NAMALWA (cell line): ENCODE measurements at places on chromosomes 4 and X.

GRCh38 chrX:154547245-154548027 lies at the start of gene IKBKG:
TSS of gene IKBKG (plus strand) at chrX:154547620. CDS start at chrX:154552003, 4,383 bp downstream.
- peak; percentile 89 for DNase-seq

- peak; percentile 74 for DNase-seq
Observed at GRCh38 chr4:169566021-169566818, 46.2 kb downstream of the NEK1 start.

DNA sequence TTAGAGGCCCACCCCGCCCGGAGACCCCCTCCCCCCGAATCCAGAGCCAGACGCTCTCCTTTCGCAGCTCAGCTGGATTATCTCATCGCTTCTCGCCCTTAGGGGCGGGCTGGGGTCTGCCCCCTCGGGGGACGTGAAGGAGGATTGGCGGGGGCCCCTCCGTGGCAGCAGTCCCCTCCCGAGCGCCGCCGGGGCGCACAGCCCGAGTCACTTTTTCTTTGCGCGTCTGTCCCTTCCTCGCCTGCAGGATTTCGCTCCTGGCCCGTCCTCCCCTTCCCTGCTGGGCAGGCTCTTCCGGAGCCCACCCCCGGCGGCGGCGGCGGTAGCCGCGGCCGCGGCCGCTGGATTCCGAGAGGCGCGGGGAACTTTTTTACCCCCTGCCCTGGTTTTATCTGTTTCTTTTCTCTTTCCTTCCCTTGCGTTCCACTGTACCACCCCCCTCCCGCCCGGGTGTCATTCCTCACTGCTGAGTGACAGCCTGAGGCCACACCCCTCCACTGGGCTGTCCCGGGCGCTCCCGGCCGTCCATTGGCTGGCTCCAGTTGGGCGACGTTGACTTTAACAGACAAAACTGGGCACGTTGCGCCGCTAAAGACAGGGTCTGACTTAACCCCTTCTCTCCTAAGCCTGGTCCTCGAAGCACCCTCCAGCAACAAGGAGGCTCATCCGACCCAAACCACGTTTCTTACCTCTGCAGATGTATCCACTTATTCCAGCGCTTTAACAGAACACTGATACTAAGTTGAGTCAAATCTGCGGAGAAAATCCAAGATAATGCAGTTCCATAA lies 492 bp upstream of the NKX3-2 start:
- peak; percentile 38 for DNase-seq

DNA sequence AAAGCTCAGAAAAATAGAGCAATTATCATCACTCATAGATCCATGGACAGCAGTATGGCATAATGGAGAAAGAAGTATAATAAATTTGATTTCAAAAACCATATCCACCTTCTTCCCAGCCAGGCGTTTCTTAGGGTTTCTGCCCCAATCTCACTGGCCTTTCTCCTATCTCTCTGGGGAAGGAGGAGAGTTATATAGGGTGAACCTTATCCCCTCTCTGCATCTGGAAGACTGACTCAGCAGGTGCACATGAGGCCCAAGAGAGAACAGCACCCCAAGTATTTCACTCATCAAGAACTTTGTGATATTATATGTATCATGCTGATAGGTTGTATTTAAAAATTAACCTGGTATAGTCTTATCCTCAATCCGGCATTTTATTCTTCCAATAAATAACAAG lies 318.8 kb upstream of the RASGEF1B start:
- DNase-seq = no peak

DNA sequence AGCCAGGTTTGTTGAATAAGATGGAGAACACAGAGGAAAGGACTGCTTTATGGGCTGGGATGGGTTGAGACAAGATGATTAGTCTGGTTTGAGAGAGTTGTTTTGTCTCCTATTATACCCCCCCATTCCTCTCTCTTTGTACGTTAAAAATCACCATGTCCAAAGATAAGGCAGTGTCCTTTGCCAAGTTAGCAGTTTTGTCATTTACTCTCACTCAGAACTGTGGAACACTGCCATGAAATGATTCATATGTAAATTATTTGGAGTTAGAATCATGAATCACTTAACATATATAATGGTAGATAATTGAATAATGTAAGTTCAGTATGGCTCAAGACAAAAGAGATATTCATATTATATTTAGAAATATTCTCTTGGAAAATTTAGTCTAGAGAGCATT lies 151.3 kb downstream of the DCLK2 start:
- no peak for DNase-seq

- DNase-seq = peak; percentile 95
Observed at GRCh38 chr4:7042503-7043283, 479 bp upstream of the TADA2B start.

- DNase-seq = no peak
Observed at GRCh38 chr4:7968262-7968896, 28.7 kb upstream of the AFAP1 start.

GRCh38 chr4:84455697-84456096 lies 43.4 kb downstream of the NKX6-1 start:
- DNase-seq = no peak

DNA sequence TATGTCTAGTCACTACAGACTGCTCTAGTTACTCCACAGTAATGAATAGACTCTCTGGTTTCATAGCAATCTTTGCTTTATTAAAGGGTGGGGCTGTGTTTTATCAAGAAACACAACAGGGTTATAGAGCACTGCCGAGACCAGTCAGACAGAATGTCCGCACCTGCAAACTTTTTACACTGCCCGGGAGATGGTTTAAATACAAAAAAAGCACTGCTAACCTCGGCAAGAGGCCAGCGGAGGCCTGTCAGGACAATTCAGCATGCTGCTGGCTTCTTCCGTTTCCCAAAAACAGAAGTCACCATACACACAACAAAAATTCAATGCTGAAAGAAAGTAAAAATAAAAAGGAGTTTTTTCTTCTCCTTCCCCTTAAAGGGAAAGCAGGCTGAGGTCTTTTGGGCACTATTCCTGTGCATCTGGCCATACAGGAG lies 67.4 kb downstream of the IRF2 start:
- DNase-seq = peak; percentile 60

- no peak for DNase-seq
Observed at GRCh38 chrX:11451151-11451550, 157.9 kb downstream of the AMELX start.
